Ovary (tissue), 10 donors: ENCODE measurements at places on chromosomes 16 and 17.
A peak's percentile ranks its signal among the peaks of the same experiment; 100 is the strongest.

DNA sequence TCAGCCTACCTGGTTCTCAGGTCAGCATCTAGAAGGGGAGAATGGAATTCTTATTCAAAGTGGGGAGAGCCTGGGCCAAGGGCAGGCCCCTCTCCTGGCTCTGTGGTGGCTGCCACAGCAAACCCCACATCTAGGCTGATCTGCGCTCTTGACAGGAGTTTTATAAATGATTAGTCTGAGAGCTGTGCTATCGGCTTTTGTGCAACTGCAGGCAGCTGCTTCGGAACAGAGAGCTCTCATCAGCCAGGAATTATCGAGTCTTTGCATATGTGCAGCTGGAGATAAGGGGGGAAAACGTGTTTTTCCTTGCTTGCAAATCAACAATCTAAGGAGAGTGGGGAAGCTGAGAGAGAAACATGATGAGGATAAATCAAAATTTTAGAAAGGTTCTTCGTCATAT is 91.7 kb downstream of the HS3ST3A1 start:
- DNase-seq = no peak

GRCh38 chr17:33515974-33516373 is 222.9 kb upstream of the ASIC2 start:
- no peak for DNase-seq

- no peak for DNase-seq
Observed at GRCh38 chr17:73616120-73616872, 27.9 kb downstream of the SDK2 start.

DNA sequence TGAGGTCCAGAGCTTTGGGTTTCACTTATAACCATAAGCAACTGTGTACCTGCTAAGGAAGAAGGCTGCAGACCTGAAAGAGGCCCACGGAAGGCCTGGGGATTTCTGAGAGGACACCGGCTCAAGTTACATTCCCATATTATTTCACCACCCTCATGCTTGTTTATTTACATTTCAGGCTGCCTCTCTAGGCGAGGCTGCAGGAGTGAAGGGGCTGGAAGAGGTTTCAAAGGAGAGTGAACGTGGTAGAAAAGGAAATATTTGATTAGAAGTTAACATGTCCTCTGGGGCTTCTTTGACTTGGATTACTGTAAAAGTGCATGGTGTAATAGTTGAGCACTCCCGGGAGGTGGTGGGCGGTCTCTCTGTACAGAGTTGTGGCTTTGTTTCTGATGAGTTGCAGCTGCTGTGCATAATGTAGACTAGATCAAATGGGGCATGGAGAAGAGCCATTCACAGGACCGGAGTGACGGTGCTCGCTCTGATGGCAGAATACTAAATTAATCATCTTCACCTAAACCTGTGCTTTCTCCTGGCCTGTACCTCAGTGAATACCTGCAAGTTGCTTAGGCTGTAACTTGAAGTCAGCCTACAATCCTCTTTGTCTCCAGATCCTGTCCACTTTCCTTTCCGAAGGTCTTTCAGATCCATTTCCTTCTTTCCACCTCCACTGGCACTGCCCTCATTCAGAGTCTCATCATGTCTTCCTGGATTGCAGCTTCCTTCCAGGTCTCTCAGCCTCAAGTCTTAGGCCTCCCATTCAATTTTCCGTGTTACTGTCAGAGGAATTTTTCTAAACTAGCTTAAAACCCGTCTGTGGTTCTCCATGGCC is 1.9 kb upstream of the CPD start:
- peak; percentile 29 for DNase-seq
